ENCODE measurements at places on chromosomes 16 and 17. TPM values are rescaled to one million over a fixed set of nuclear protein-coding genes. Genes with fewer than 3 reads are reported as not detected.

GRCh38 chr17:45792437-45792836, 8.3 kb downstream of the CRHR1 start:
- peaks cover 66% of the 10 kb centered on the region for H3K27me3 ChIP-seq
- H3K4me1 ChIP-seq, result no peaks in the 10 kb centered on the region
- no peak for DNase-seq
- no peaks in the 10 kb centered on the region for H3K36me3 ChIP-seq
- no peak overlapping the region for H3K27ac ChIP-seq

TIMM22 gene
- 12.7 TPM for total RNA-seq

GPRC5C gene
- not detected for total RNA-seq

- H3K27me3 ChIP-seq, result no peaks in the 10 kb centered on the region
- no peak overlapping the region for H3K4me3 ChIP-seq
- DNase-seq, result no peak
These were observed 16.8 kb downstream of the SMCR8 start for GRCh38 chr17:18331879-18332278.

RUNDC3A gene
- total RNA-seq, result under 0.01 TPM

DNA sequence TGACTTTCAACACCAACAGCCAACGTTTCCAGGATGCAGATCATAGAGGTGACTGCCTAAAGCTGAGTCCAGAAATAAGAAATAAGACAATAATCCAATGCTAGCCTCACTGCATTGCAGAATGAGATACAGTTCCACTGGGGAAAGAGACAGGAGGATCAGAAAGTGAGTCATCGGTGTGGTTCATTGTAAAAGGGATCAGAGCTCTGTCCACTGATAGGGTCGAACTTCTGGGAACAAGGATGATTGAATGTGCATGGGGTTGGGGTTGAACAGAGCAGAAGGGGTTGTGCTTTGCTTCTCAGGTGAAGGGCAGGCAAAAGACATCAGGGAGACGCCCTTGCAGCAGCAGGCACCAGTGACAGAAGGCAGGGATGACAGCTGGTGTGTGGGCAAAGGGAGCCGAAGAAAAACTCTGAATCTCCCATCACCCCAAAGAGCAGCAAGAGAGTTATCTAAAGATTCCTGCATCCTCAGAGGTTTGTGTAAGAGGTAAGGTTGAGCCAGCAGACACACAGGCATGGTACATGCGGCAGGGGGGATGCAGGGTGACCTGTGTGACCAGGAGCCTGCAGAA, 16.4 kb downstream of the CLEC10A start:
- peaks cover 14% of the 10 kb centered on the region for H3K27me3 ChIP-seq
- no peak for DNase-seq
- H3K36me3 ChIP-seq, result no peaks in the 10 kb centered on the region
- H3K4me3 ChIP-seq, result no peak overlapping the region
- no peak overlapping the region for H3K27ac ChIP-seq

GRCh38 chr17:54029986-54030385, 207.3 kb downstream of the KIF2B start:
- no peak for DNase-seq
- no peak overlapping the region for H3K4me3 ChIP-seq
- H3K27me3 ChIP-seq, result no peaks in the 10 kb centered on the region
- H3K27ac ChIP-seq, result no peak overlapping the region
- H3K36me3 ChIP-seq, result no peaks in the 10 kb centered on the region

- H3K4me3 ChIP-seq, result peak overlapping the region; percentile 74
- H3K27ac ChIP-seq, result peak overlapping the region; percentile 76
- peaks cover 23% of the 10 kb centered on the region for H3K36me3 ChIP-seq
- H3K4me1 ChIP-seq, result peaks cover 21% of the 10 kb centered on the region
These were observed 1.7 kb downstream of the CMTM3 start for GRCh38 chr16:66605979-66606751.

NRN1L gene
- not detected for total RNA-seq

All from IMR-90 (cell line).